Activated CD8-positive, alpha-beta memory T cell treated with anti-CD3 and anti-CD28 coated beads, Interleukin-2, amount 10 ng/mL, durations not matched to agents 7 days and 5 days (primary cell): ENCODE measurements at places on chromosomes 7 and 10.

GRCh38 chr7:39430909-39431641, 135.1 kb upstream of the YAE1 start:
- no peak for DNase-seq

DNA sequence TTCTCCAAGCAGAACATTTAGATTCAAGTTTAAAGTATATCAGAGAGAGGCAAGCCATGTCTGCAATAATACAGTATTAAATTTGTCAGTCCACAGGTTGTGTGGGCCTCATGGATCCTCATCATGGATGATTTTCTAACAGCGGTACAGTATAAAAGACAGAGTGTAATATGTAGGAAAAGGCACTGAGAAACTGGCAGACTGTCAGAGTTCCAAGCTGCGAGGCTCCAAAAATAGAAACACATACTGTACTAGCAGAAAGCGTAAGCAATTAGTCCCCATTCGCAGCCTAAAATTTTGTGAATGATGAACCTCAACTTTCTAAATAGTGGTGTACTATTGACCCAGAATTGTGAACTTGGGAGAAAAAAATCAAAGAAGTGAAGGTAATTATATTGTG, 933.3 kb downstream of the XPNPEP1 start:
- no peak for DNase-seq

DNA sequence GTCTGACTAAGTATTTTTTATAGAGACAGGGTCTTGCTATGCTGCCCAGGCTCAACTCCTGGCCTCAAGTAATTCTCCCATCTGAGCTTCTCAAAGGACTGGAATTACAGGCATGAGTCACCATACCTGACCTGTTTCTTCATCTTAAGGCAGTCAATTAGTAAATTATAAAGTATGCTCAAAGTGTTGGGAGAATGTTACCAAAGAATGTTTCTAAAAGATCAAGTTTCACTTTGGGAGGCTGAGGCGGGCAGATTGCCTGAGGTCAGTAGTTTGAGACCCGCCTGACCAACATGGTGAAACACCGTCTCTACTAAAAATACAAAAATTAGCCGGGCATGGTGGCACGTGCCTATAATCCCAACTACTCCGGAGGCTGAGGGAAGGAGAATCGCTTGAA, 117.0 kb downstream of the ALOX5 start:
- no peak for DNase-seq

- DNase-seq: no peak
Observed at GRCh38 chr10:69439813-69440506, 11.3 kb upstream of the TSPAN15 start.

GRCh38 chr7:30879139-30880124, 32.2 kb upstream of the AQP1 start:
- no peak for DNase-seq

DNA sequence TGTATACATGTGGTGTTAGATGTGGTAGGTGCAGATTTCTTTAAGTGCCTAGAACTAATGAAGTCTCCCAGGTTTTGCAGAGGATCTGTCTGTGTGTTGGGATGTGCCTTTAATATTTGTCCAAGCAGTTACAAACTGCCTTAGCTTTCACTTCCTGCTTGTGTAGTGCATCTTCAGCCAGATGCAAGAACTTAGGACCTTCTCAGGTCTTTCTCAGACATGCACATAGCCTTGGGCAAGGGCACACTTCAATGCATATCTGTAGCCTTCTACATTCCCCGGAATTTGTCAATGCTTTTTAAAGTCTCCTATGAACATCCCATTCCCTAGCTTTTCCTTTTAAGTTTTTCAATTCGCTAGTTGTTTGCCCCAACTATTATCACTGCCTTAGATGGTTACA, 47.2 kb upstream of the SLC39A12 start:
- no peak for DNase-seq

GRCh38 chr10:104678658-104679057, 37.6 kb downstream of the SORCS3 start:
- no peak for DNase-seq
